ENCODE measurements at places on chromosomes 2 and 18.

DNA sequence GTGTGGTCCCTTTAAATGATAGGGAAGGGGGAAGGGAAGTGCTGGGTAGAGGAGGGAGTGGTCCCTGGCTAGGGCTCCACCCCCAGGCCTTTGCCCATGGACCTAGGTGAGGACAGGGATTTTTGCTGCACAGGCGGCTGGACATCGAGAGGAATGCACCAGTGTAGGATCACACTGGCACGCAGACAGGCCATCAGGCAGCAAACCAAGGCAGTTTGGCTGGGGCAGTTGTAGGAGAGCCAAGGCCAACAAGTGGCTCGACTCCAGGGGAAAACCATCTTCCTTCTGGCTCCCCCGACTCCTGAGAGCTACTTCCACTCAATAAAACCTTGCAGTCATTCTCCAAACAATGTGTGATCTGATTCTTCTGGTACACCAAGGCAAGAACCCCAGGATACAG lies 402.0 kb upstream of the LRRTM1 start:
- DNase-seq, result no peak

DNA sequence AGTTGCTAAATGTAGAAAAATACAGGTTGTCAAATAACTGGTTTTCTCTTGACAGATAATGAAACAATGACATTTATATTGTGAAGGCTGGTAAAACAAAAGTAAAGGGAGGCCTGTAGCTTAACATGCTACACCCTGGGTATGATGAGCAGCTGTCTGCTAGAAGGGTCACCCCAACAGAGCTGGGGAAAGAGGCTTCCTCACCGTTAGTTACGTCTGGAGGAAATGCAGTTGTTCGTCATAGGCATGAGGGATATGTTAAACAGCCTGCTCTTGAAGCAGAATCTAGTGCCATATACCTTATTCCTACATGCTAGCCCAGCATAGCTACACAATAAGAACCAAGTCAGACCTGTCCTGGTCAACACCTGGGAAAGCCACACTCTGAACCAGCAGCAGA lies 49.9 kb downstream of the LPIN2 start:
- no peak for DNase-seq

DNA sequence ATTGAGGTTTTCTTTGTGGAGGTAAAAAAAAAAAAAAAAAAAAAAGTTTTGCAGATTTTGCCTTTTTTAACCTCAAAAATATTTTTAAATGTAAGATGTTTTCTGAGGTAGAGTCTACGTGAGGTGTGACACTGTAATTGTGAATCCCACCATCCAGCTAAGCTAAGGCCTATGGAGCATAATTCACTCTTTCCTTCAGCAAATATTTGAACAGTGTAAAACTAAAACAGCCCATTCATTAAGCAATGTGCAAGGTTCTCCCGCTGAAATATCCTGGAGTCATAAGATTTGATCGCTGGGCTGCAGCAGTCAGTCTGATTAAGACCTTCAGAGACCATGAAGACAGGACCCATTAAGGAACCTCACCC lies 105.1 kb downstream of the HNRNPLL start:
- DNase-seq, result no peak

GRCh38 chr2:28342081-28342967 lies 50.3 kb upstream of the FOSL2 start:
- DNase-seq, result peak; percentile 77

DNA sequence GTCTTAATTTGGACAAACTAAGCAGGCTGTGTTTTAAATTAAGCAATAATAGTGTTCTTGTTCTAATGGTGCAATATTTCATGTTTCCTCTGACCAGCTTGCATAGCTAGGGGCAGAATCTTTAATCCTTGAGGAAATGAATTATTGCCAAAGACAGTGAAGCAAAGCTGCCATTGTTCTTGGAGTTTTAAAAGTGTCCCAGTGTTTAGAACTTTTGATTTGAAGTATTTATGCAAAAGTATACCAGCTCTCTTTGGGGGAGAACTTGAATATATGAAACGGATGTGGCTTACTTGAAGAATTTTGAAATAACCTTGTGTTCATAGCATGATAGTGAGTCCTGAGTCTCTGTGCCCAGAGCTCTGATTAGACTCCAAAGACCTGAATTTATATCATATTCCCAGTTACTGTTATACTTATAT lies 33.4 kb downstream of the ITGA6 start:
- DNase-seq, result no peak

- no peak for DNase-seq
These were observed 1.3 kb upstream of the FAP start for GRCh38 chr2:162244541-162245031.

Measured in lung (tissue), 17 donors.